ENCODE measurements at places on chromosomes 12 and 14.

- no peak for DNase-seq
These were observed 223.7 kb downstream of the CHST11 start for GRCh38 chr12:104680491-104680890.

- peak; percentile 71 for DNase-seq
These were observed 99.6 kb downstream of the RIN3 start for GRCh38 chr14:92613008-92613658.

DNA sequence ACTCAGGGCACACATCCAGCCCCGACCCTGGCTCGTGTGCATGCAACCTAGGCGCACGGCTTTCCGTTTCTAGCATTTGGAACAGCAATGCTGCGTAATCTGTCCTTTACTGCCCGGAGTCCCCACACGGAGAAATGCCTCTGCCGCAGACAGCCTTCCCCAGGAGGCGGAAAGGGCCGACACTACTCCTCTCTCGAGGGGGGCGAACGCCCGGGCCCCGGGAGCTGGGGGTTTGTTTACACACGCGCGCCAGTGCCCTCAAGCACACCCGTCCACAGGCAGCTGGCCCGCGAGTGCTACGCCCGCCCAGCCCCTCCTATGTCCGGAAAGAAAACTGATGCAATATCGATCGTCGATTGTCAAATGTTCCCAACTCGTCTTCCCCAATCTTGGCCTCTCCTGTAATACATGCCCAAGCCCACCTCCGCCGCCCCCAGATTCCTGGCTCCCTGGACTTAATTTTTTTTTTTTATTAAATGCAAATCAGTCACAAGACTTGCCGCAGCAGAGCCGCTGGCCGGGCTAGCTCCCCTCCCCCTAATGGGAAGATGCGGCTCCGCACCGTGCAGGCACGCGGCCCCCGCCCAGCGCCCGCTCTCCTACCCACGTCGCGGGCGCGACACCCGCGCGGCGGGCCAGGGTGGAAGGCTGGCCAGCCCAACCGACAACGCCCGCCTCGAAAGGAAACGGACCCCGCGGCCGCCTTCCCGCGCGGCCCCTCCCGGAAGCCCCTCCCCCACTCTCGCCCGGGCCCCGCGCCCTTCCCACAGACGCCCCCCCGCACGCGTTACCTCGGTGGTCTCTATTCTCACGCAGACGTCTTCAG, 642 bp downstream of the SLC38A2 start:
- DNase-seq, result peak; percentile 91

- no peak for DNase-seq
These were observed 359.8 kb downstream of the FOXG1 start for GRCh38 chr14:29126361-29126760.

DNA sequence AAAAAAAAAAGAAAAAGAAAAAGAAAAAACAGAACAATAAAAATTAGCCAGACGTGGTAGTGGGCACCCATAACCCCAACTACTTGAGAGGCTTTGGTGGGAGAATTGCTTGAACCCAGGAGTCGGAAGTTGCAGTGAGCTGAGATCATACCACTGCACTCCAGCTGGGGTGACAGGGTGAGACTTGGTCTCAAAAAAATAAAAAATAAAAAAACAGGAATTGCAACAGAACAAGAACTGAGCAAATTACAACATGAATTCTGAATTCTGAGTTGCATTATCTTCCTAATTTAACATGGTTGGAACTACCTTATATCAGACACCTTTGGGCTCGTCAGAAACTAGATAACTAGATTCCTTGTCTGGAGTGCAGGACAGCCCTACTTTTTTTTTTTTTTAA, 53.3 kb upstream of the NR2C1 start:
- DNase-seq, result no peak

GRCh38 chr12:95198914-95199313, 18.4 kb downstream of the FGD6 start:
- DNase-seq, result peak; percentile 28

GRCh38 chr14:55245657-55246268, 25.5 kb upstream of the FBXO34 start:
- peak; percentile 60 for DNase-seq

DNA sequence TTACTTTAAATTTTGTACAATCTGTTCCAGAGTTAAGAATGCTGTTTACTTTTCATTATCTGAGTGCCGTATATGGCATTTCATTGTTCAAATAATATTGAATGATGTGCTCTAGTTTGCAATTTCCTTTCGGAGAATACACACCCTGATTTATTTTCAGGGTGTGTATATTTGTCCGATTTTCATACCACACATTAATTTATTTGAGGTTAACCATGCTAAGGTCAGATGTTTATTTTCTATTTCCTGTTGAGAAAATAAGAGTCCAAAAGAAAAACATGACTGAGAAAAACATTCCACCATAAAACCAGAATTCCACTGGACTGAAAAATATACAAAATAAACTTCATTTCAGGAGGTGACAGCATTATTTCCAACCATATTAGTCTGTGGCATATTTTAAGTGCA, 64.2 kb upstream of the OVCH1 start:
- DNase-seq, result no peak

GRCh38 chr12:101552277-101552676, 42.5 kb upstream of the MYBPC1 start:
- DNase-seq, result peak; percentile 6

DNA sequence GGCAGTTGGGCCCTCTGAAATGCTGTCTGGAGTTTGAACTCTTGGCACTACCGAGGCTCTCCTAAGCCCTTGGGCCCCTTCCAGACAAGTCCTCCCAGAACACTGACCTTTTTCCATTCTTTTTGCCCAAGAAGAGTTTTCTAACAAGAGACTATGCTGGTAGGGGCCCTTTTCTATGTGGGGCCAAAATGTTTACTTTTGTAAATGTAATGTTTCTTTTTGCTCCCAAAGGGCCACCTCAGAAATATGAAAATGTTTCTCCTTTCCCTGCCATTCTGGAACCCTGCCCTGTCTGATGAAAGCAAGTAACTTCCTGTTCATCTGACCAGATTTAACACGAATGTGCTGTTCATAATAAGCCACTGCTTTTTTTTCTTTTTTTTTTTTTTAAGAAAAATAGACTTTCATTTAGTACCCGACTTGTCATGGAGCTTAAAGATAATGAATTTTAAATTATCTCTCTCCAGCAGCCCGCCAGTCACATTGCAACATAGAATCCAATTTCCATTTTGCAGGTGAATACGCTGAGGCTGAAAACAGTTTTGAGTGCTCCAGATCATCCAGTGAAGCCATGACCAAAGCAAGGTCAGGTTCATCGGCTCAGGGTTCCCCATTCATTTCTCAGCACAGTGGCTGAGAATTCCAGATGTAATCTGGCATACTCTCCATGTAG, 169.9 kb downstream of the DPF3 start:
- DNase-seq, result no peak

GRCh38 chr14:94545131-94545841, 16.0 kb upstream of the SERPINA4 start:
- peak; percentile 15 for DNase-seq

- DNase-seq, result no peak
These were observed 1.5 kb upstream of the RASAL1 start for GRCh38 chr12:113136990-113137511.

DNA sequence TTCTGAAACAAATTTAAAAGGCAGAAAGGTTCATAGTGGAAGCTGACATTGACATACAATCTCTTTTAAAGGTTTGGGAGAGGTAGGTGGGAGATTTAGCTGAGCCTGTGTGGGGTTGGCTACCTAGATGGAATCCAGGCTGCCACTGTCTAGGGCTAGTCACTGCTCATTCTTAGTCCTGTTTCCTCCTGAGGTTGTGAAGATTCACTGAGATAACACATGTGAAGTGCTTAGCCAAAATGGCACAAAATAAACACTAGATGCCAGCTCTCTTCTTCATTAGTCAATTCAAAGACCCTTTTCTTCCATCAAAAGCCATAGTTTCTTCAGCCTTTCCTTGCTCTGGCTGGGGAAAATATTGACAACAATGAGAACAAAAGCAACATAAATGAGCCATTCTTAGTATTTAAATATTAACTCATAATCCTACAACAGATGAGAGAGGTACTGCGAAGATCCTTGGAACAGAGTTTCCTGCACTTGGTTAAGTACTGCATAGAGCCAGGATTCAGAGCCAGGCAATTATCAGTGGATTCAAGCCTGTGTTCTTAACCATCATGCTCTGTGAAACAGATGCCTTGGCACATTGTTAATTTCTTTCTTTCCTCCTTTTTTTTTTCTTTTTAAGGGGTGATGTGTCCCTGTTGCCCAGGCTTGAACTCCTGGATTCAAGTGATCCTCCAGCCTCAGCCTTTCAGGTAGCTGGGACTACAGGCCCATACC, 3.5 kb downstream of the MYF6 start:
- DNase-seq, result no peak

DNA sequence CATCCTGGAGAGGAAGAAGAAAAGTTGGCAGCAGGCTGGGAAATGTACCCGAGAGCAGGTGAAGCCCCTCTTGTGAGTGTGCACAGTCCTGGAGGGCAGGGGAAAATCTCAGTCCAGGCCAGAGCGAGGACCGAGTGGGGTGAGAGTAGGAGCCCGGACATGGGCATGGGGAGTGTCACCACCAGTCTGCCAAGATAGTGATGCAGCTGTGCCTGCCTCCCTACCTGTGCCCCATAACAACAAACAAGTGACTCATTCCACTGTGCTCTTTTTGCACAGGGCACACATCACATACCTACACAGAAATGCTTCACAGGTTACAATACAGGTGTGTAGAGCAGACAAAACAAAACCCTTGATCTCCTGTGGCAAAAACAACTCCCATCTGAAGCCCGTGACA, 205.9 kb upstream of the PELI2 start:
- DNase-seq, result no peak

GRCh38 chr12:6684609-6685008, 4.6 kb downstream of the ZNF384 start:
- peak; percentile 76 for DNase-seq

DNA sequence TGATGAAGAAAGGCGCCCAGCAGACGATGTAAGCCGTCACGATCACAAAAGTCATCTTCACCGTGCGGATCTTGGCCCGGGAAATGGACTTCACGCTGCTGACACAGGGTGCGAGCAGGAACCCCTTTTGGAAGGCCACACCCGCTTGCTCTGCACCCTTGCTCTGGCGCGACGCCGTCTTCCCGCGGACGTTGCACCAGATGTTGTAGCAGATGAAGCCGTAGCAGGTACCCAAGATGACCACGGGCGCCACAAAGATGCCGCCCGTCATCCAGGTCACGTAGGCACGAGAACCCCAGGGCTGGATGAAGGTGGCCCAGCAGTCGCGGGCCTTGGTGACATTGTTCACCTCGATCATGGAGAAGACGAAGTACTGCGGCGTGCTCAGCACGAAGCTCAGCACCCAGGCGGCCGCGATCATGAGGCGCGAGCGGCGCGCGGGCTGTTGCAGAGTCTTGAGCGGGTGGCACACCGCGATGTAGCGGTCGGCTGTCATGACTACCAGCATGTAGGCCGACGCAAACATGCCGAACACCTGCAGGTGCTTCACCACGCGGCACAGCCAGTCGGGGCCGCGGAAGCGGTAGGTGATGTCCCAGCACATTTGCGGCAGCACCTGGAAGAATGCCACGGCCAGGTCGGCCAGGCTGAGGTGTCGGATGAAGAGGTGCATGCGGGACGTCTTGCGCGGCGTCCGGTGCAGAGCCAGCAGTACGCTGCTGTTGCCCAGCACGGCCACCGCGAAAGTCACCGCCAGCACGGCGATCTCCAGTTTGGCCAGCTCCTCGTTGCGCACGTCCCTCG, 890 bp downstream of the AVPR1A start:
- peak; percentile 60 for DNase-seq

GRCh38 chr14:61322799-61323290, 1.5 kb downstream of the PRKCH start:
- DNase-seq, result peak; percentile 77

DNA sequence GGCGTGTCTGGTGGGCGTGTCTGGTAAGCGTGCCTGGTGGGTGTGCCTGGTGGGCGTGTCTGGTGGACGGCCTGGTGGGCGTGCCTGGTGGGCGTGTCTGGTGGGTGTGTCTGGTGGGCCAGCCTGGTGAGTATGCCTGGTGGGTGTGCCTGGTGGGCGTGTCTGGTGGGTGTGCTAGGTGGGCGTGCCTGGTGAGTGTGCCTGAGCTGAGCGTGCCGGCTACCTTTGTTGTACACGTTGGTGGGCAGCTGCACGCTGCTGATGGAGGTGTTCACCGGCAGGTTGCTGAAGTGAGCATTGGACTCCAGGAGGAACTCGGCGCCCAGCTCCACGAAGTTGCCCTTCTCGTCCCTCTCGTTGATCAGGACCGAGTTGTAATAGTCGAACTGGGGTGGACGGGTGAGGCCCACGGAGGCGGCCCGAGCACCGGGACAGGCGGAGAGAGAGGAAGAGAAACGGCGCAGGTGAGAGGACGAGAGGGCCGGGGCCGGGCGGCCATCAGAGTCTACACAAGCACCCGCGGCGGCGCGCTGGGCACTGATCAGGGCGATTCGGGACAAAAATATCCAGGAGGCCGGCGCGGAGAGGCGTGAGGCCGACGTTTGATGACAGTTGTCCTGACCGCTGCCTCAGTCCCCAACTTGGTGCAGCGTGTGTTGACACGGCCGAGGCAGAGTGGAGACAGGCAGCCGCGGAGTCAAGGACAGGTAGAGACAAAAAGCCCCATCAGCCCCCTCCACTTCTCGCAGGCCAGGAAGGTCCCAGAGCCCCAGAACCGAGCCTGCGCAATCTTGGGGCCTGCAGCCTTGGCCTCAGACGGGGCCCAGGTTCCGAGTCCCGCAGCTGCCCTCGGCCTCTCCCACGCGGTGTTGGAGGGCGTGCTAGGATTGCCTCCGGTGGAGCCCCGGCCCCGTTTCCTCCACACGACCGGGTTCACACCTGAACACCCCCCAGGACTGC, 10.5 kb downstream of the CACNA2D4 start:
- no peak for DNase-seq

- peak; percentile 94 for DNase-seq
These were observed 127.6 kb upstream of the AMIGO2 start for GRCh38 chr12:47207340-47207717.

- DNase-seq, result no peak
These were observed 2.5 kb downstream of the AQP5 start for GRCh38 chr12:49963976-49964815.

DNA sequence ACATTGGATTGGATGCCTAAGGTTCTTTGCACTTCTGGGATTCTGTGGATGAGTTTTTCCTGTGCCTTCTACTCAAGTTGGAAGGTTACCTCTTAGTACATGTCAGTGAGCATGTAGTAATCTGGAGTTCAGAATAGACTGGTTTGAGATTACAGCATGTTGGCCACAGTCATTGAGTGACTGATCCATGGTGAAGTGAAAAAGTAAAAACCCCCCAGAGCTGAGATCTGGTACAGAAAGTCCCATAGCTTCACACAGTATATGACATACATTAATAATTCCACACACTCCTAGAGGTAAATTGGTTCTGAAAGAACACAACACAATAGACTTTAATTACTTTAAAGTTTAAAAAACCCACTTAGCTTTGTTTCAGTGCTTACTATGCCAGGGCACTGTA, 11.9 kb upstream of the CCND2 start:
- DNase-seq, result no peak

DNA sequence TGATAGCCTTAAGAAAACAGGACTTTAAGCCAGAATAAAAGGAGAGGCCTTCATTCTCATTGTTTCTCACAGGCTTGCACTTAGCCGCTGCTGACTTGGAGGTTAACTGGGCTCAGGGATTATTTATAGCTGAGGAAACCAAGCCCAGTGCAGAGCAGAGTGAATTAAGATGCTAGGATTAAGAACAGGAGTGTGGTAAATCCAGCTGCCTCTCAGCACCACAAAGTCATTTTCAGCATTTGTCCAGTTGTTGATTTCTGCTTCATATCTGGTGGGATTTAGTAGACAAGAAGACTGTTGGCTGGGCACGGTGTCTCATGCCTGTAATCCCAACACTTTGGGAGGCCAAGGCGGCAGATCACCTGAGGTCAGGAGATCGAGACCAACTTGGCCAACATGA, 14.3 kb upstream of the KRT73 start:
- DNase-seq, result no peak

GRCh38 chr12:82504409-82504808, 146.1 kb downstream of the METTL25 start:
- no peak for DNase-seq

- DNase-seq, result no peak
These were observed 12.1 kb upstream of the SLC24A4 start for GRCh38 chr14:92310776-92311375.
